ENCODE measurements at places on chromosomes 5 and 9.

GRCh38 chr5:82894716-82895115 lies 182.5 kb downstream of the TMEM167A start:
- DNase-seq = no peak

DNA sequence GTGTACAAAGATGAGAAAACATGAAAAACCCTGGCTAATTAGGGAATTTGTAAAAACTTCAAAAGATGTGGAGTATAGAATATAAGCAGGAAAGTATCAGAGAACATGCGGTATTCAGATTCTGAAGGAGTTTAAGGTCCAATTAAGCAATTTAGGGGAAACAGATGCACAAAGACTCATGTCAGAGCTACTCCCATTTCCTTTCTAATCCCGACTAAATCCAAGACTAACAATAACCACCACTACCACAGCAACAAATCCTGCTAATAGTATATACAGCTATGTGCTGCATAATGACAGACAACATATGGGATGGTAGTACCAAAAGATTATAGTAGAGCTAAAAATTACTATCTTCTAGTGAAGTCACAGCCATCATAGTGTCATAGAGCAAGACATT lies 102.1 kb downstream of the LURAP1L start:
- no peak for DNase-seq

GRCh38 chr5:126961702-126962101 lies 68.7 kb downstream of the MARCHF3 start:
- DNase-seq = no peak

DNA sequence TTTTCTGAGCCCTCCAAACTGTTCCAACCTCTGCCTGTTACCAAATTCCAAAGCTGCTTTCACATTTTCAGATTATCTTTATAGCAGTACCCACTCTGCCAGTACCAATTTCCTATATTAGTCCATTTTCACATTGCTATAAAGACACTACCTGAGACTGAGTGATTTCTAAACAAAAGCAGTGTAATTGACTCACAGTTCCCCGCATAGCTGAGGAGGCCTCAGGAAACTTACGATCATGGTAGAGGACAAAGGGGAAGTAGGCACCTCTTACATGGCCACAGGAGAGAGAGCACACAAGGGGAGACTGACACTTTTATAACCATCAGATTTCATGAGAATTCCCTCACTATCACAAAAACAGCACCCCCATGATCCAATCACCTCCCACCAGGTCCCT lies 105.0 kb downstream of the DTWD2 start:
- DNase-seq = no peak

- DNase-seq = no peak
Measured at GRCh38 chr9:103991698-103992097, 102.4 kb upstream of the SMC2 start.

- no peak for DNase-seq
Measured at GRCh38 chr5:156815988-156816599, 34.0 kb upstream of the PPP1R2B start.
